Nucleus accumbens (tissue), 56 donors: ENCODE measurements at places on chromosomes 1 and 21.

DNA sequence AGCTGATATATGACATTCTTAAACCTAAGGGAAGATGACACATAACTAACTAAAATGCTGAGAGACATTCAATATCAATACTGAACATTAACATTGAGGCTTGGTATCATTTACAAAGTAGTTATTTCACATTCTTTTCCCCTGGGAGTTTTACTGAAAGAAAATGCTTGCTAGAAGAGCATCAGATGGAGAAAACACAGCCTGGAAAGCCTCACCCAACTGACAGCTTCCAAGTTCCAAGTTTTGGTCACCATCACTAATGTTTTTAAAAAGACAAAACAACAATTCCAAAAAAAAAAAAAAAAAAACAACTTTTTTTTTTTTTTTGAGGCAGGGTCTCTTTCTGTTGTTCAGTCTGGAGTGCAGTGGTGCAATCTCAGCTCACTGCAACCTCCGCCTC, 80.6 kb downstream of the DSCAM start:
- no peak for DNase-seq

- no peak for DNase-seq
Observed at GRCh38 chr1:1732381-1732780, 8.2 kb upstream of the CDK11A start.

DNA sequence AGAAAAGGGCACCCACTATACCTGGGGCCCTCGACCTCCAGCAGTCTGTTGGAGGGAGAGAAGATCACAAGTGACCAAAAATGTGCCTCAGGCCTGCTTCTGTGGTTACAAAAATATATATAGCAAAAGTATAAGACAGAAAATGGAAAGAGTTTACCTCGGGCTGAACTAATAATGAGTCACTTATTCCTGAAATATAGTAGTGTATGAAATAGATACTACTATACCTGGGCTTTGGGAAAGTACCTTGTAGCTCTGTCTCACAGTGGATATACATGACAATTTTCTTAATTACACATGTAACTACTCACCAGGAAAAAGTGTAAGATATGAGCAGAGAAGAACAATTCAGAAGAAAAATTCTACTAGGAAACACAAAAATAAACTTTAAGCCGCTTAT, 7.3 kb upstream of the APCS start:
- DNase-seq = no peak

DNA sequence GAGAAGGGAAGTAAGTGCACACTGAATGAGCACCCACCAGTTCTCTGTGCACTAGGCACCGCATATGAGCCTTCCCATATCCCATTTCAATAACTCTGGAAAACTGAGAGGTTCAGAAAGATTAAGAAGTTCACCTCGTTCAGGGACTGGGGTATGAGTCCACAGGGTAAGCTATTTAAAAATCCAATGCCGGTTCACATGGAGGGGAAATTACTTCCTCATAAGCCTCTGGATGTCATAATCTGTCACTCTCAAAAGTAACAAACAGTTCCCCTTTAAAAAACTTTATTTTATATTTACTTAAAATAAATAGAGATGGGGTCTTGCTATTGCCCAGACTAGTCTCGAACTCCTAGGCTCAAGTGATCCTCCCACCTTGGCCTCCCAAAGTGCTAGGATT, 1.9 kb downstream of the OR2B11 start:
- DNase-seq = no peak

GRCh38 chr1:227434808-227435444, 116.6 kb upstream of the CDC42BPA start:
- no peak for DNase-seq

DNA sequence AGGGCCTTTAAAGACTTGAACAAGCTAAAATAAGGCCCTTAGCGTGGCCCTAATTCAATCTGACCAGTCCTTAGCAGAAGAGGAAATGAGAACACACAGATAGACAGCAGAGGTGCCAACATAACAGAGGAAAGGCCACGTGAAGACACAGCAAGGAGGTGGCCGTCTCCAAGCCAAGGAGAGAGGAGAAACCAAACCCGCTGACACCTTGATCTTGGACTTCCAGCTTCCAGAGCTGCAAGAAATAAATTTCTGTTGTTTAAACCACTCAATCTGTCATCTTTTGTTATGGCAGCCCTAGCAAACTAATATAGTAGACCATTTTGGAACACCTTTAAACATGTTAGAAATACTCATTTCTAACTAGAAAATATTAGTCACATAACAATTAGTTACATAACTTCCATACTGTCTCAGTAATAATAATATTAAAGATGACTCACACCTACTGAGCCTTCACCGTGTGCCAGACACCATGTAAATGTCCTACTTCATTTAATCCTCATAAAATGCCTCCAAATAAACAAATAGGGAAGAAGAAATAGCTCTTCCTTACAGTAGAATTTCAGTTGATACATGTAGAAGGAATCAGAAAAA, 47.9 kb downstream of the S1PR1 start:
- DNase-seq = no peak

GRCh38 chr1:201436393-201436792, 14.9 kb upstream of the TNNI1 start:
- no peak for DNase-seq

- DNase-seq = no peak
Observed at GRCh38 chr21:44455524-44456213, 359 bp downstream of the LRRC3 start.

DNA sequence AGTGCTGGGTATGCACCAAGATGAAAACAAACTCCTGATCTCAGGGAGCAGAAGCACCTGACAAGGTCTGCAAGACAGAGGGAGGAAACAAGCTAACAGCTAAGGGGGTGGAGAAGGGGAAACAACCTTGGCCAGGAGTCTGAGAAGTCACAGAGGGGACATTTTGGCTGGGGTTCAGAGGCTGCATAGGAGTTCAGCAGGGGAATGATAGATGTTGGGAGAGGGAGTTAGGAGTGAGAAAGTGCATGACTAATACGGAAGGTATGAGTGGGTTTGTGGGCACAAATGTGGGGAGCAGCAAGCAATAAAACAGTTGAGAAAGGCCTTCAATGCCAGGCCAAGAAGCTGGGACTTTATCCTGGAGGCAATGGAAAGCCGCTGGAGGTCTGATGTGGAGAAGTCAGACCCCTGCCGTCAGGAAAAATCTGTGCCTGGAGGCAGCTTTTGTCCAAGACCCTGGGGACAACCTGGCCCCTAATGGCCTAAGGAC, 16.4 kb downstream of the EPHA2 start:
- DNase-seq = no peak

- peak; percentile 72 for DNase-seq
Observed at GRCh38 chr1:43529206-43529731, 1.4 kb upstream of the PTPRF start.

DNA sequence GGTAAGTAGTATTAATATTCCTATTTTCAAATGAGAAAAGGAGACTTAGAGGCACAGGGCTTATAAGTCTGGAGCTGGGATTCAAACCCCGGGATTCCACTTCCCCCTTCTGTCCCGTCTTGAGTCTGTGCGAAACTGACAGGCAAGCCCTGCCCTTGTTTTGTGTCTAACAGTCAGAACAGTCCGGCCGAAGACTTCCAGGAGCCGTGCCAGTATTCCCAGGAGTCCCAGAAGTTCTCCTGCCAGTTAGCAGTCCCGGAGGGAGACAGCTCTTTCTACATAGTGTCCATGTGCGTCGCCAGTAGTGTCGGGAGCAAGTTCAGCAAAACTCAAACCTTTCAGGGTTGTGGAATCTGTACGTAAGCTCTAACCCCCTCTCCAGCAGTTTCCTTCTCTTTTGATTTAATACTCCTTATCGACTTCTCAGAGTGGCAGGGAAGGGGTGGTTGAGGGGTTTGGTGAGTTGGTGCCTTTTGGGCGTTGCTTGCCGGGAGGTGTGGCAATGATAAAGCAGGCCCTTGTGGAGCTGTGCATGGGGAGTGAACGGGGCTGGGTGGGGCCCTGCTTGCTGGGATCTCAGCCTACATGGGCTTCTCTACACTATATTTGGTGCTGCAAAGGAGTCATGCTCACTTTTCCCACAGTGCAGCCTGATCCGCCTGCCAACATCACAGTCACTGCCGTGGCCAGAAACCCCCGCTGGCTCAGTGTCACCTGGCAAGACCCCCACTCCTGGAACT, 29.4 kb downstream of the IL6R start:
- no peak for DNase-seq
